ENCODE measurements at places on chromosomes 6 and 20. TPM values are rescaled to one million over a fixed set of nuclear protein-coding genes. Genes with fewer than 3 reads are reported as not detected.

The NKAIN4 gene
- total RNA-seq, result not detected

The RIMS1 gene
- 51.8 TPM for total RNA-seq

- DNase-seq, result no peak
Measured at GRCh38 chr6:15255909-15256395, 10.1 kb downstream of the JARID2 start.

DNA sequence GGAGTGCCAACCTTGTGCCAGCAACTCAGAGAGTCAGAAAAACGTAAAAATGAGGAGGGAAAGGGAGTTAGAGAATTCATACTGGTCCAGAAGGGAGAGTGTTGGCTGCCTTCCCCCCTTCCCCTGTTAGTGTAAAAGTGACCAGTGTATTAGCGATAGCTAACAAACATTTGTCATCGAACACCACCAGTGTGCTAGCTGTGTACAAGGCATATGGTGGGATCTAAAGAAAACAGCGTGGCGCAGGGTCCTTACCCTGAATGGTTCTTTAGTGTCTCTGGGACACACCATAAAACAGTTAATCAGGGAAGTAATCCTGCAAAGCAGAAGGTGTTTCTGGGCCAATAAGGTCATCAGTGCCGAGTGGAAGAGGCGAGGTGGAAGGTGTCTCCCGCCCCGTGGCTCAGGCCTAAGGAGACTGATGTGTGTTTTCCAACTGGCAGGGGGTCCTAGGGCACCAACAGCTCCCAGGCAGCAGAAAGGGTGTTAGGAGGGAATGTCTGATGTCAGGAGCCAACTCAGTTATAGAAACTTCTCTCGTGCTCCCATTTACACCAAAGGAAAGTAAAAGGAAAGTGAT is 91.9 kb downstream of the TCP11 start:
- DNase-seq, result no peak

The MDFI gene
- total RNA-seq, result 44.0 TPM

DNA sequence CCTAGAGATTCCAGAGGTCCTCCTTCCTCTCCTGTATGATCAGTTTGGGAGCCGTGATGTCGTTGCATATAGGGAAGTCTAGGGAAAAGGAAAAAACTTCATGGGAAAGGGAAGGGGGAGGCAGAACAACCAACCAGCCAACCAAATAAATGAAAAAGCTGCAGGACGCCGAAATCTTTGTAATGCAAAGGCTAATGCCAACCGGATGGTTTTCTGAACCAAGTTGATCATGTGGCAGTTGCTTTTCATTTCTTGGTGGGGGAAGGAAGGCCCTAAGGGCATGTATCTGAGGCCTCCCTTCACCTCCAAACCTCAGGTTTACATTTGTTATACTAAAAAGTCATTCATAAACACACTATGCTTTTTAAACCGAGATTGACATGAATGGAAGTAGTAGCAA is 167.2 kb downstream of the ARID1B start:
- DNase-seq, result no peak

GRCh38 chr6:14912226-14912625 is 333.6 kb upstream of the JARID2 start:
- DNase-seq, result no peak

GRCh38 chr6:7424967-7425807 is 35.6 kb downstream of the RIOK1 start:
- peak; percentile 45 for DNase-seq

GRCh38 chr6:161108916-161109315 is 117.3 kb downstream of the MAP3K4 start:
- DNase-seq, result no peak

GRCh38 chr20:24781418-24781980 is 167.6 kb upstream of the CST7 start:
- DNase-seq, result no peak

DNA sequence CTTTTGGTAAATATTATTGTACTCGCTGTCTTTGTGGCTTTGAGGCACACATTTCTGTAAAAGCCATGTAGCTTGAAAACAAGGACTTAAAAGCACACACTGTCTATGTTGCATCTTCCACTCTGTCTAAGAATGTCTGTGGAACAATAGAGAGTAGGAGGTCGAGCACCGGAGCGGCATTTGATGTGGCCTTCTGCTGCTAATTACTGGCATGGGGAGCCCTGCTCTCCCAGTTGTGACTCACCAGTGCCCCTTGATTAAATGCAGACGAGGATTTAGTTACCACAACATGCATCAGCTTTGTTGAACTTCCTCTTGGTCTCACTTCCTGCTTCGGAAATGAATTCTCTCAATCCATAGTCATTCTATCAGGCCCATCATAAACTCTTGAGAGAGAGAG is 680.7 kb upstream of the SLC35B3 start:
- DNase-seq, result no peak

- no peak for DNase-seq
Measured at GRCh38 chr6:93678841-93679454, 259.6 kb upstream of the EPHA7 start.
